ENCODE measurements at places on chromosomes 7 and 10.

DNA sequence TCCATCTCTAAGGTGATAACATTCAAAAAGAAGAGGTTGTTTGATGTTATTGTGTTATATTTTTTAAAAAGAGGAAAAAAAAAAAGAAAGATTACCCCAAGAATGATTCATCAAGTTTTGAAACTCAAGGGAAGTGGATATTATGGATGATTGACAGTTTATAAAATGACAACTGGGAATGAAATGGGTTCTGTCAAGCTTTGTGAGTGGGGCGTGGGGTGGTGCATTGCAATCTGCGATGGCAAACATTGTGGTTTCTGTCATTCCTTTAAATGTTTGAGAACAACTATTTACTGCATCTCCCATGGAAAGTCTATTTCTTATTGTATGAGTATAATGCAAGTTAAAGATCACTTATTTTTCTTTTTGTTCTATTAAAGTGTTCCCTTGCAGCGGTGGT lies 297.0 kb downstream of the CCDC3 start:
- no peak for DNase-seq

DNA sequence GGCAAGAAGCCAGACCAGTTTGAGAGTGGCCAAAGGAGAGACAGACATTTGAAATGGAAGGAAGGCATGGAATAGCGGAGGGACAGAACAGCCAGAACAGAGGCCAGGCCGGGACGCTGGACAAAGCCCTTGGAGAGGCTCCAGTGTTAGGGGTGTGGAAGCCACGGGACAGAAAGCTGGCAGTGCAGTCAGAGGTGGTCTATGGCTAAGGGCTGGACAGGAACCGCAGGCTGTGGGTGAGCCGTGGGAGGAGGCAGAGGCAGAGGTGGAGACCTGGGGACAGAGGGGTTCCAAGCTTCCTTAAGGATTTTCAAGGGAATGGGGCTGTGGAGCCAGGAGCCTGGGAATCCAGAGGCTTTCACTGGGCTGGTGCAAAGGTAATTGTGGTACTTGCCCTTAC lies 301.1 kb downstream of the GFRA1 start:
- DNase-seq = no peak

DNA sequence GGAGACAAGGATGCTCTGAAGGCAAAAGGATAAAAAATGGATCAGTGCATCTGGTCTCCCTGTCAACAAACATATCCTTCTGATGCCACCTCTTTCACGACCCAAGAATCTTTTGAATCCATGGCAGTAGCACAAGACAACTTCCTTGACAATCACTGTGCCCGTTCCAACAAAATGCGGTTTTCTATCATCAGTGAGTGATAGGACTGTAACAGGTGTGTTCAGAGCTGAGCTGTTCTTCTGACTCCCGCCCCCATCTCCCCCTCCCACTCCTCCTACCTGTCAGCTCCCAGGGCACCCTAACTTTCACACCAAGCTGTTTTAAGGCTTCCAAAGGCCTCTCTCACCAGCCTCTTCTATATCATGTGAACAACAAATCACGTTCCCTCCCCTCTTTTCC lies 74.8 kb downstream of the PARD3 start:
- DNase-seq = no peak

- DNase-seq = no peak
Measured at GRCh38 chr10:51022933-51023585, 51.2 kb upstream of the PRKG1 start.

GRCh38 chr10:117530791-117531190 lies 11.8 kb upstream of the EMX2 start:
- DNase-seq = no peak

DNA sequence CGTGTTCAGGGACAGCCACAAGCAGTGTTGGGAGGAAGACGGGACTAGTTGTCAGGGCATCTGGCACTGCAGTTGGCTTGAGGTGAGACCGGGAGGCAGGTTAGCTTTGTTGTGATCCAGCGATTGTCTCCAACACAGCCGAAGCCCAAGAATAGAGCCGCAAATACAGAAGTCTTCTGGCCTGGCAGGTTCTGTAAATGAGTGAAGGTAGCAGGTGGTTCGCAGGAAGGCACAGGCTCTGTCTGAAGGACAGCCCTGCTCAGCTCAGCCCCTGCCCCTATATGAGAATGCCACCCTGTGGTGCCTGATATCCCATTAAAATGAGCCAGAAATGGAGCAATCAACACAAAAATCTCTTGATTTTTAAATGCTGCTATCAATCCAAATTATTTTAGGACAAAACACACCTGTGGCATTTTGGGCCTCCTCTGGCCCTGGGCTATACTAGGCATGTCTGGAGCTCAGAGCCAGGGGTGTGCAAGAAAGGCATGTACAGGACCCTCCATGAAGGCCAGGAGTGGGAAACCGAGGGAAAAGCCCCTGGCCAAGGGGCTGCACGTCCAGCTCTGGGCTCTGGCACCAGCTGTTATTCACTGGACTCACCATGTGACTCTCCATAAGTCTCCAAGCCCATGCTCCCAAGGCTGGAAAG lies 11.2 kb upstream of the C10orf71 start:
- DNase-seq = peak; percentile 3

DNA sequence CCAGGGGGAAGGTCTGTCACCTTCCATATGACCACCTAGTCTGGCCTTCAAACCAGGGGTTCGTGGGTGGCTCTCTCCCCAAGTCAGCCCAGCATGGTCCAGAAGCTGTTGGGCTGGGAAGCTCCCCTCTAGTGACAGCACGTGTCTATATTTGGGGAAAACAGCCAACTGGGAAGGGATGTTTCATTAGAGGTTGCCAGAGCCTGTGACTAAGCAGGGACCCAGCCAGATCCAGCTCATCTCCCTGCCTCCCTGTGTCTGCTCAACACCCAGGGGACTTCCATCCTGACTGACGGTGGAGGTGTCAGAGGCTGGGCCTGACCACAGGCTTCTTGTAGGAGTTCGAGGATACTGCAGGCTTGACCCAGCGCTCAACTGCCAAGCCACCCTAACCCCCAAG lies 10.5 kb downstream of the STYXL1 start:
- no peak for DNase-seq

- no peak for DNase-seq
Measured at GRCh38 chr10:78035025-78035424, 1.4 kb downstream of the RPS24 start.

DNA sequence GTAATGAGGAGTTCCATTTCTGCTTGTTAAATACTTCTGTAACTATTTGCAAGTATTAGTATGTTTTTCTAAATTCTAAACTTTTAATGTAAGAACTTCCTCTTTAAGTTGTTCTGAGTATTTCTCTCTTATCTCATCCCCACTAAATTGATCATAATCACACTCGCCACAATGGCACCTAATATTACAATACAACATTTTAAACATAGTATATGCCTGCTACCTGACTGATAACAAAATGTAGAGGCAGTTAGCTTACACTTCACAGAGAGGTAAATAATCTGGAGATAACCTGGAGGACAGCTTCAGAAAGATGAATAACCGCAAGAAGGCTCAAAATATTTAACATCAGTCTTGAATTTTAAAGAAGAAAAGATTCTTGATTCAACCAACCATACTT lies 48.6 kb downstream of the HIBADH start:
- DNase-seq = no peak

DNA sequence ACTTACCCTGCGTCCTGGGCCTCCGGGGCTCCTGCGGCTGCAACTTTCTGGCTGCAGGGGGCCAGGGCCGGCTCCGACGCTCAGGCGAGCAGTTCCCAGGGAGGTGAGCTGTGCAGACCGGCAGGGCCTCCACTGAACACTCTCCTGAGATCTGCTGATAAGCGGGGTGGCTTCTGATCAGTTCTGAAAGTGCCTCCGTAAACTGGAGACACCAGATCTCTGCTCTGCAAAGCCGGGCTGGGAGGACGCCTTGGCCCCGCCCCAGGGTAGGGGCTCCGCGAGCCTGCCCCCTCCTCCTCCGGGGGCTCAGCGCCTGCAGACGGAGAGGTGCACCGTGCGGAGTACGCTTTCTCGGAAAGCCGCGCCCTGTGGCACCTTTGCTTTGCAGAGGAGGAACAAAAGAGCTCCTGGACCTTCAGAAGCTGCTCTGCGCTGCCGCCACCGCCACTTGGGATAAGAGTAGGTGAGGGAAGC lies 141.3 kb upstream of the VKORC1L1 start:
- DNase-seq = no peak

DNA sequence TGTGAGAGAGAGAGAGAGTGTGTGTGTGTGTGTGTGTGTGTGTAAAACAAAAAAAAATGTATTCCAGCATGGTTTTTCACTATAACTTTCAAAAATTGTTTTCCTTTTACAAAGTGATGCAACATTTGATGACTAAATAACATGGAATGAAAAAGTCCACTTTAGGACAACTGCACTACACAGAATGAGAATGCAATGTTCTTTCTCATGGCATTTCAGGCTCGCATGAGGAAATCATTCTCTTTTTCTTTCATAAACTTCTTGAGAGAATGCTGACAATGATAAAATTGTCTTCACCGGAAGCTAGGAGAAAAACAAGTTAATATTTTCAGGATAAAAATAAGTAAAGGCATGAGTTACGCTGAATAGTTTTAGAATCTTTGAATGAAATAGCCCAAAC lies 53.7 kb downstream of the SLC16A12 start:
- no peak for DNase-seq

DNA sequence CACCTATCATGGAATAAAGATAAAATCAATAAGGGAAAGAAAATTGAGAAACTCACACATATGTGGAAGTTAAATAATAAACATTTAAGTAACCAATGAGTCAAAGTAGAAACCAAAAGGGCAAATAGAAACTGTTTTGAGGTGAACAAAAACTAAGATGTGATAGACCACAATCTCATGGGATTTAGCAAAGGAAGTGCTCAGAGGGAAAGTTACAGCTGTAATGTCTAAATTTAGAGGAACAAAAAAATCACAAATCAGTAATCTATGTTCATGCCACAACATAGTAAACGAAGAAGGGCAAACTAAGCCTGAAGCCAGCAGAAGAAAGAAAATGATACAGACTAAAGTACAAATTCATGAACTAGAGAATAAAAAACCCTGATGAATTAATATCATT lies 16.3 kb downstream of the CYP3A4 start:
- DNase-seq = no peak

DNA sequence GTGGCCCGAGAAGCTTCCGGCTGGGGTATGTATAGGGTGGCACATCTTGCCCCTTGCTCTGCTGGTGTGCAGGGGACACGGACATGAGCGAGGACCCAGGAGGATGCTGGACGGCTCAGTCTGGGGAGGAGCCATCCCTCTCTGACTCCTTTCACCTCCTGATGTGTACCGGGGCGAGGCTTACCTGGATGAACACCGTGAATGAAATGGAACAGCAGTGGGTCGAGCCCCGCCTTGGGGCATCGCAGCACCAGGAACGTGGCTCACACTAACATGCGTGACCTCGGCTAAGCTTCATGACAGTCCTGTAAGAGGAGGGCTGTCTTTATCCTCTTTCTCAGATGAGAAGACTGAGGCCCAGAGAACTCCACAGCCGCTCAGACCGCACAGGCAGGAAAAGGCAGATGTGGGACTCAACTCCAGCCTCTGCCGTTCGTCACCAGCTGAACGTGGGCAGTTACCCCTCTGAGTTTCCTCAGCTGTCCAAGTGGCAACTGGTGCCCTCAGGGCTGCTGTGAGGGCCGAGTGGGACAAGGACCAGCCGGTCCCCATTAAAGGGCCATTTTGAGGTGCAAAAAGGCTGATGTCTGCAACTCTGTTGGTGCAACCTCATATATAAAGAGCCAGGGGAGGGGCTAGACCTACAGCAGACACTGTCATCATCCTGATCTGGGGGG lies 54.5 kb downstream of the INSIG1 start:
- no peak for DNase-seq

- no peak for DNase-seq
Measured at GRCh38 chr7:107232568-107233090, 63.8 kb downstream of the HBP1 start.

DNA sequence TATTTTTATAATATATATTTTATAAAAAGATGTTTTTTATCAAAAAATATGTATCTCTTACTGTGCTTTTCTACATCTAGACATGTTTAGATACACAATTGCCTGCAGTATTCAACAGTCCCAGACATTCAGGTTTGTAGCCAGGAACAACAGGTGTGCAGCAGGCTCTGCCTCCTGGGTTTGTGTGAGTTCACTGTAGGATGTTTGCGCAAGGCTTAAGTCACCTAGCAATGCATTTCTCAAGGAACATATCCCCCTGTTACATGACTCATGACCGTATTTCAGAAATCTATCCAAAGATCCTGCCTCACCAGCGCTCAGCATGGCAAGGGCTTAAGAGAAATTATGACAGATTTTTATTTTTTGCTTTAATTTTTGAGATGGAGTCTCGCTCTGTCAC lies 41.5 kb downstream of the PITRM1 start:
- DNase-seq = no peak

DNA sequence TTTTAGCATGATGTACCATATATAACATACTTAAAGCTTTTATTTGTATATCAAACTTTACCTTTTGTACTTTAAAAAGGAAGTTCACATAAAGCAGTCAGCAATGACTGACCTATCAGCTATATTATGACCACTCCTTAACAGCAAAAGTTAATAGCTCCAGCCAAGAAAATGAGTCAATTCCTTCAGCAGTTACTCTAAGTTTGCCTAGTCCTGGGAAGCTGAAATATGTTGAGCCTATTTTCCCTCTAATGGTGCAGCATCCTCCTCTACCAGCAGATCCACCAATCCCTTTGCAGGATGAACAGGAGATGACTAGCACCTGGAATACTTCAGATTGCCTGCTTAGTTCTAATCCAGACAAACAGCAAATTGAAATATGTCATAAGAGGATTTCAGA lies 64.2 kb downstream of the CUL2 start:
- DNase-seq = no peak

- DNase-seq = no peak
Measured at GRCh38 chr7:42661312-42661711, 250.6 kb downstream of the C7orf25 start.

DNA sequence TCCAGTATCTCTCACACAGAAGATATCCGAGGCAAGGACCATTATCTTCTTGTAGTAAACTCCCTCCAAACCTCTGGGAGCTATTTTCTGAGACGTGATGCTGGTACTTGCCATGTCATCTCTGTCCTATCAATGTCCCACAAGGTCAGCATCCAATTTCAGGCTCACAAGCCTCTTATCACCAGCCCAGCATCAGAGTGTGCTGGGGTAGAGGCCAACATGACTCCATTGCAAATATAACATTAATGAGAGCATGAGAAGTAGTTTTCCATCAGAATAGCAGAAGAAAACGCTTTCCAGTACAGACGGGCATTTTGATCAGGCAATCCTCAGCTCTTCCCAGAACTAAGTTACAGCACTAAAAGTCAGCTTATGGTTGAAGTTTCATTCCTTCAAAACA lies 5.6 kb downstream of the MORN4 start:
- DNase-seq = no peak

Measured in ovary (tissue), 10 donors.